ENCODE measurements at places on chromosomes 1 and 21.

- DNase-seq = no peak
Measured at GRCh38 chr1:181028196-181028595, 5.5 kb upstream of the STX6 start.

GRCh38 chr21:15415541-15416261, 314.1 kb upstream of the USP25 start:
- DNase-seq = no peak

DNA sequence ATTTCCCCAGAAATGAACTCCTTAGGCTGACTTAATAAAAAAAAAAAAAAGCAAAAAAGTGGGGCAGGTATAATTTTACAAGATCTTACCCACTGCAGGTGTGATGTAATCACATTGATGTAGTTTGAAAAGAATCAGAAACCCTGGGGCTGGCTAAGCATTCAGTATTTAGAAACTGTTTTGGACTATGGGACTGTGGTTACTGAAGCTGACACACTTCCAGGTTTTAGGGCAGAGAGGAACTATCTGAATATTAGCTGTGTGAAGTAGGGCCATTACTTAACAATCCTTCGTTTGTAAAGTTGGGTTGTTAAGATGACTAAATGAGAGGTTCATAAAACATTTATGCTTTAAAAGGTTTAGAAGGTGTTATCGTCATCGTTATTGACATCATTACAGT, 165.3 kb downstream of the FASLG start:
- no peak for DNase-seq

- DNase-seq = no peak
Measured at GRCh38 chr1:210049616-210050015, 111.6 kb downstream of the SYT14 start.

DNA sequence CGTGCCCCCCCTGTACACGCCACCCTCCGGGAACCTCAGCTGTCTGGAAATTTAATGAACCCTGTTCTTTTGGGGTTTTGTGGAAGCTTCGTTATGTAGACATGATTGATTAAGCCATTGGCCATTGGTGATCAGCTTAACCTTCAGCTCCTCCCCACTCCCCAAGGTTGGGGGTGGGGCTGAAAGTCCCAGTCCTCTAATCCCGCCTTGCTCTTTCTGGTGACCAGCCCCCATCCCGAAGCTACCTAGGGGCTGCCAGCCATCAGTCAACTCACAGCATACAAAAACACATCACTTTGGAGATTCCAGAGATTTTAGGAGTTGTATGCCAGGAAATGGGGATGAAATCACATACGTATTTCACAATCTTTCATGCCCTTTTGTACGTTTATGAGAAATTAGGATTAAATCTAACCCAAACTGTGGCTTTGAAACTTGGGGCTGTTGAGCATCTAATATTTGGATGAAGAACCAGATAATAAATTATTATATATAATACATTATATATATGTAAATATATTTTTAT, 52.3 kb downstream of the BACE2 start:
- DNase-seq = no peak

- DNase-seq = no peak
Measured at GRCh38 chr1:34918977-34919561, 10.4 kb downstream of the DLGAP3 start.

Measured in CMK (cell line).